ENCODE measurements at places on chromosomes 2 and 18.

GRCh38 chr2:219469186-219469724, 29.4 kb upstream of the GMPPA start:
- no peak for DNase-seq

GRCh38 chr2:28054916-28055315, 164.4 kb downstream of the BABAM2 start:
- DNase-seq = no peak

- DNase-seq = no peak
These were observed 48.6 kb downstream of the ETAA1 start for GRCh38 chr2:67445652-67446268.

- DNase-seq = no peak
These were observed 98.2 kb downstream of the PDCL3 start for GRCh38 chr2:100660851-100661584.

Data from neural crest cell (in vitro differentiated cells).